Activated CD4-positive, alpha-beta T cell treated with anti-CD3 and anti-CD28 coated beads, Interleukin-2, amount 50 U/mL, for 48 hours (primary cell): ENCODE measurements at places on chromosomes 4 and X.

DNA sequence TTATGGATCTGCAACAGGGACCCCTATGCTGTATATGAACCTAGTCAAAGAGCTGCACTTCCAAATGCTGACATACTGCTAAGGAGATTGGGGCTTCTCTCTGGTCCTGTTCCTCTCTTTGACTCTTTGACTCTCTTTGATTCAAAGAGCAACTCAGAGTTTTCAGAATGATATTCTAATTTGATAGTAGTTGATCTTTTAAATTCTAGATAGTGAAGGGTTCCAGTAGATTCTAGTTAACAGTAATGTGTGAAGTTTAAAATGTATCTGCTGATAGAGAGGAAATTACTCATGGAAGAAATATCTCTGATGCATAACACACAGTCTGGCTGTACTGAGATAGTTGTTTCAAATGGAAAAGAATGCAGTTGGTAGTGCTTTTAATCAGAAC lies 239.1 kb downstream of the RASL11B start:
- DNase-seq = no peak

DNA sequence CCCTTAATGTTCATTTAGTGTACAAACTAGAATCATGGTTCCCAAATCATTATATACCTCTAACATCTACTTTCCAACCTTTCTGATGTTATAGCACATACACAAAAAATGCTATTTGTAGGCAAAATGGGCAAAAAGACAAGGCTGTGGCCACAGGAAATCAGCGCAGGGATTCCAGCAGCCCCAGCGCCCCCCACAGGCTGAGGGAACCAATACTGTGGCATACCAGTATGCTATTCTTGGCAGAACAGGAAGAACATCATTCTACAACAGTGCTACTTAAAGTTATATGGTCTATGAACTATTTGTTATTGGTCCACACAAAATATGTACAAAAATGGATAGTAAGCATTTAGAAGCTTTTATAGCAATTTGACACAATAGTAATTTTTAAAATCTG lies 25.3 kb downstream of the STEEP1 start:
- no peak for DNase-seq

- DNase-seq = no peak
Measured at GRCh38 chrX:11678158-11678557, 12.4 kb upstream of the ARHGAP6 start.

DNA sequence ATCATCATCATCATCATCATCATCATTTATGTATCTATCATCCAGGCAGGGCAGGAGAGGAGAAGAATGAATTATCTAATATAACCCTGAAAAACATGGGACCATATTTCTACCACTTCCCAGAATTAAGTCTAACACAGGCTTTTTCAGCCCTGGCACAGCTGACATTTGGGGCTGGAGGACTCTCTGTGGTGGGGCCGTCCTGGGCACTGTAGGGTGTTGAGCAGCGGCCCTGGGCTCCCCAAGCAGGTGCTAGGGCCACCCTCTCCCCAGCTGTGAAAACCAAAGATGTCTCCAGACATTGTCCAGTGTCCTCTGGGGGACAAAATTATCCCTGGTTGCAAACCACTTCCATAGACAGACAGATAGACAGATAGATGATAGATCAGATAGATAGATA lies 288.4 kb downstream of the CRLF2 start:
- no peak for DNase-seq

DNA sequence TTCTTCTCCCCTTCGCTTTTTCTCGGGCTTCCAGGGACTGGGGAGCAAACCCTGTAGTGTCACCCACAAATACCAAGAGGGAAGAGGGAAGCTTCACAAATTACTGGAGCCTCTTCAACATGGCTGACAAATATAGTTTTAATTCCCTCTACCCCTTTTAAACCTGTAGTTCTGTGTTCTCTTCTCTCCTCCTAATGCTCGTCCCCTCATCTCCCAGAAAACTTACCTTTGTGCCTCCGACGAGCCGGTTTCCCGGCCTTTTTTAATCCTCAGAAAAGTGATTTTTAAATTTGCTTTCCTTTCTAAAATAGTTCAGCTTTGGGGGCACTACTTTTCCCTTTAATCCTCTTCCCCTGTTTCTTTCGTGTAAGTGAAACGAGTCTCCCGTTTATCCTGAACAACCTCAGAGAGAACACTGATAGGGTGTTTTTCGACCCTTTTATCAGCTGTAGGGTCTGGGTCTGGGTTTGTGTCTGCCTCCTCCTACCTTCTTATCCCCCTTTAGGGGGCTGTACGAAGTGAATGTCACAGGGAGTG lies 408 bp downstream of the TET2 start:
- DNase-seq = no peak

DNA sequence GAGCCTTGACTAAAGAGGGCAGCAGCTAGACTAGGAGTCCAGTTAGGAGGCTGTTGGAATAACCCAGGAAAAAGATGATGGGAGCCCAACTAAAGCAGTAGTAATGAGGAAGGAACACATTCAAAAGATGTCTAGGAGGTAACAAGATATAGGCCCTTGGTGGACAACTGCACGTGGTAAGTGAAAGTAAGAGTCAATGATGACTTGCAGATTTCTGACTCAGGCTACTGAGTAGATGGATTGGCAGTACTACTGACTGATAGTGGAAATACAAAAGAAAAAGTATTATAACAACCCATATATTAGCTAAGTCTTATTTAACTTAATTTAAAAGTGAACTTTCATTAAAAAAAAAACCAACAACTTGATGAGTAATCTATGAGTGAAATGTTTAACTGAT lies 74.0 kb downstream of the PAK3 start:
- no peak for DNase-seq

DNA sequence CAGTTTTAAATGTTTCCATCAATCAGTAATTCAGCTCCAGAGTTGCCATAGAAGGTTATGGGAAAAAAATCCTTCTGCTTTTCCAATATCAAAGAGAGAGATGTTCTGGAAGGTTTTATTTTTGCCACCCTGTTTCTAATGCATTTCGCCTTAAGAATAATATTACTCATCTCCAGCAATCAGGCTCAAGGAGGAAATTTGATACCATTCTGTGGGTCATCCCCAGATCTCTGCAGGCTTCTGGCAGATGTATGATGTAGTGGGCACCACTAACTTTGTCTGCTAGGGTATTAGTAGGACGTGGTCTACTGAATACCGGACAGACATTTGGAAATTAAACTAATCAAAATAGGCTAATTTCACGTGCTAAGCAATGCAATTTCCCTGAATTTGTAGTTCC lies 645.4 kb upstream of the TENM3 start:
- no peak for DNase-seq

GRCh38 chrX:116526010-116526409 lies 63.2 kb upstream of the CT83 start:
- DNase-seq = no peak

GRCh38 chr4:124253080-124253479 lies 459.5 kb downstream of the ANKRD50 start:
- DNase-seq = no peak

- DNase-seq = no peak
Measured at GRCh38 chr4:130486186-130486585, 1390.2 kb downstream of the C4orf33 start.

DNA sequence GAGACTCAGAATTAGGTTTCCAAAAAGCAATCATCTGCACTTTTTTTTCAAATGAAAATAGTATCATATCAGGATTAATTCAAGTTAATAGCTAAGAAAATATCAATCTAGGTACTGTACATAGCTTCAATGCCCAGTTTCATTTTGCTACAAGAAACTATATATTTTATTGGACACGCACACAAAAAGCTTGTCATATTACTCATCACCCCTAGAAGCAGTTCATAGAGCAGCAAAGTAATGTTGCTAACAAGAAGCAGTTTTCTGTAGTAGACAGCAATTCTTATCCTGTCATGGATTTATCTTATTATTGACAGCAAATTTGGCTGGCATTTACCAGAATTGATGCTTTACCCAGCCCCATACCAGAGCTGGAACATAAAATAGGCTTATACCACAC lies 52.3 kb upstream of the LSM6 start:
- no peak for DNase-seq

- no peak for DNase-seq
Measured at GRCh38 chr4:4521136-4521535, 20.7 kb downstream of the STX18 start.

- DNase-seq = no peak
Measured at GRCh38 chrX:70132224-70132623, 1.0 kb upstream of the IGBP1 start.

- no peak for DNase-seq
Measured at GRCh38 chr4:53908661-53909078, 155.7 kb downstream of the CHIC2 start.

DNA sequence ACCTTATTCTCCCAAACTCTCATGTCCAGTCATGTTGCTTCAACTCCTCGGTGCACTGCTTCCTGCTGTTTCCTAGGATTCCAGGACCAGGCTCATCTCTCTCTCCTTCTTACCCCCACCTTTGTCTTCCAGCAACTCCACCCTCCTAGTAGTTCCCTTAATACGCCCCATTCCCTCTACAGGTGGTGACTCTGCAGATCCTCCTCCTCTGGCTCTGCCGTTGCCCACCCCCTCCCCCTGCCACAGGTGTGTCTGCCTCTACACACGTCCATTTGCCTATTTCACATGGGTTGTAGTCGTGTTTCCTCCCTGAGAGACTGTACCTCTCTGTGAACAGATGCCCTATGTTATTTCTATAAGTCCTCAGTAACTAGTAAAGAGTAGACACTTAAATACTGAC lies 32.4 kb downstream of the CDS1 start:
- no peak for DNase-seq

DNA sequence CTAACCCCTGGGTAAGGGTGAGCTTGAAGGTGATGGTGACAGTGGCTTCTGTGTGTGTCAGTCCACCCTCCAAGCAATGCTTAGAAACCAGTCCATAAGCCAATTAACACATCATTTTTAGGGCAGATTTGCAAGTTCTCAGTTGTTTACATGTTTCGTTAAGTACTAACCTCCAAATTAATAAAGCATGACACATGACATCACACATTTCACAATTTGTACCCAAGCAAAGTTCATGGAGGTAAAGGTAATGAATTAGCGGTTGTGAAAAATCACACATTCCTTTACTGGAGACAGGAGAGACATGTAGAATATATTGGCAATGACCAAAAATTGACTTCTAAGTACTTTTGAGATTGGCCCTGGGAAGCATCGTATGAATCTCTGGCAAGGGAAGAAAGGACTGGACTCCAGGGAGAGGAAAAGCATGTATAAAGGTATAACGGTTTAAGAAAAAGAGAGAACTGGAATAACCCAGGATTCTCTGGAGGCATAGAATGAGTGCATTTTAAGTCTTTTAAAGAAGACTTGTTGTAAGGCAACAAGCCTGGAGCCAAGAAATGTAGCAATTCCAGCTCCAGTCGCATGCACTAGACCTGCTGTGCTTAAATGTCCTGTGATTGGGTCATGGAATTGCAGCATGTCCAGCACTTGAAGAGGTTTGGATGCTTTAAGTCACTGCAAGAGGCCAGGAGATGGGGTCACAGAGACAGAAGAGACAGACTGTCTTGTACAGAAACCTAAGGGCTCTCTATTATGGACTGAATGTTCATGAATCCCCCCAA lies 34.1 kb downstream of the TRIM2 start:
- DNase-seq = no peak

GRCh38 chr4:46645126-46645525 lies 255.2 kb upstream of the GABRA2 start:
- no peak for DNase-seq

DNA sequence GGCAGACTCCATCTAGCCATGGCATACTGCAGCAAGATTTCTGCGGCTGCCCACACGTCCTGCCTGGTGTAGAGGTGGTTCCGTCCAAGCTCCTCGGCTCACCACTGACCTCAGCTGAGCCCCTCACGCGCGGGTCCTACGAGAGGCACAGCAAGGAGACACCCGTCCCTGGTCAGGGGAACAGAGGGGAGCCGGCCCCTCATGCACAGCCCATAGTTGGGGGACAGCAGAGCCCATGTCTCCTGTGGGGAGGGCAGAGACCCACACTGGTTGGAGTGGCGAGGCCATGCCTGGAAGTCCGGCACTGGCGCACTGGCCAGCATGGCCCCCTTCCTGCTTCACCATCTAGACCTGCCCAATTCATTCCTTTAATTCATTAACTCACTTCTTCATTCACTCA lies 80.8 kb downstream of the HTRA3 start:
- DNase-seq = no peak

GRCh38 chrX:147738265-147738664 lies 173.5 kb upstream of the FMR1 start:
- no peak for DNase-seq

- DNase-seq = no peak
Measured at GRCh38 chrX:37666516-37666915, 19.1 kb upstream of the XK start.

- DNase-seq = no peak
Measured at GRCh38 chr4:145218251-145218650, 37.9 kb upstream of the OTUD4 start.

GRCh38 chr4:183968502-183968901 lies 63.4 kb downstream of the STOX2 start:
- no peak for DNase-seq

- no peak for DNase-seq
Measured at GRCh38 chr4:86939729-86940575, 5.1 kb downstream of the AFF1 start.

GRCh38 chr4:81165861-81166430 lies 49.1 kb downstream of the PRKG2 start:
- DNase-seq = no peak

DNA sequence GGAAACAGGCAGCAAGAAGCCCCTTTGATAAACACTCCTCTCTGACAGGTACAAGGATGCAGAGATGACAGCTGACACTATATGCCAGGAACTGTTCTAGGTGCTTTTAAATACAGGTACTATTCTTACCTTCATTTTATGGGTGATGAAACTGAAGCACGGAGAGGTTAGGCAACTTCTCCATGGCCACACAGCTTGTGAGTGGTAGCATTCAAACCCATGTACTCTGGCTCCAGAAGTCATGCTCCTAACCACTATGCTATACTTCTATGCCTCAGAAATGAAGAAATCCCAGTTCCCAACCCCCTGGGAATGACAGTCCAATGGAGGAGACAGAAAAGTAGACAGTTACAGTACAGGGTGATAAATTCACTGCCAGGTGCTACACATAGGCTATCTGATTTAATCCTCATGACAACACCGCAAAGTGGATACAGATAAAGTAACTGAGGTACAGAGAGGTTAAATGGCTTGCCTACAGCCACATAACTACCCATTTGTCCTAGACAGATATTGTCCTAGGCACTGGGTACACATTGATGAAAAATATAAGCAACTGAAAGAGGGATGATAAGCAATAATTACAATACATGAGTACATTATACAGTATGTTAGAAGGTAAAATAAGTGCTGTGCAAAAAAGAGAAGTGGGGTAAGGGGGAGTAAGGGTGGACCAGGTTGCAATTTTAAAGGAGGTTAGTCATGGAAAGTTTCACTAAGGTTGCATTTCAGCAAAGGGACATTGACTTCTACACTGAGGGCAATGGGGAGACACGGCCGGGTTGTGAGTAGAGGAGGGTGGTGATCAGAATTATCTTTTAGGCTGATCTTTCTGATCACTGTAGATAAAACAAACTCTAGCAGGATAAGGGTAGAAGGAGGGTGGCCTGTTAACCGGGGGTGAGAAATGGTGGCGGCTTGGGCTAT lies 1.6 kb upstream of the F8 start:
- no peak for DNase-seq

- no peak for DNase-seq
Measured at GRCh38 chr4:117801756-117802155, 232.5 kb upstream of the NDST3 start.
